ENCODE measurements at places on chromosomes 12 and 14.

- no peak for DNase-seq
Observed at GRCh38 chr14:31935391-31935790, 141.7 kb upstream of the ARHGAP5 start.

- DNase-seq = no peak
Observed at GRCh38 chr12:88142610-88142991, 494 bp downstream of the TMTC3 start.

- no peak for DNase-seq
Observed at GRCh38 chr14:44446965-44447364, 60.1 kb downstream of the FSCB start.

GRCh38 chr14:76669770-76670169, 91.5 kb upstream of the VASH1 start:
- no peak for DNase-seq

DNA sequence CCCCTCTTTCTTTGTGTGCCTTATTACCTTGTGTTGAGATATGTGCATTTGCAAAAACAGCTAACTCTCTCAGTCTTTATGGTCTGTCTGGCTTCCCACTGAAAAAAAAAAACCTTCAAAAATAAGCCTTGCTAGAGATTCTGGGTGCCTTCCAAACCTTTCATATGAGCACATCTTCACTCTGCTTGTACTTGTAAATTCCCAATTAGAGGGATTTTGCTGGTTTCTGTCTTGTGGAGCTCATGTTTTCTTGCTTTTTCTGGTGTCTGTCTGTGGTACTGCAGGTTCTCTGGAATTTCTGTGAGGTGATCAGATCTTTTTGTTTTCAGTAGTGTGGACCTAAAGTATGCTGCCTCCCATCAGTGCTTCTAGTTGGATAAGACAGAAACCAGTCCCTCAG, 100.1 kb downstream of the PIK3C2G start:
- no peak for DNase-seq

Measured in fibroblast of pulmonary artery (primary cell).